ENCODE measurements at places on chromosomes 1 and 21.

DNA sequence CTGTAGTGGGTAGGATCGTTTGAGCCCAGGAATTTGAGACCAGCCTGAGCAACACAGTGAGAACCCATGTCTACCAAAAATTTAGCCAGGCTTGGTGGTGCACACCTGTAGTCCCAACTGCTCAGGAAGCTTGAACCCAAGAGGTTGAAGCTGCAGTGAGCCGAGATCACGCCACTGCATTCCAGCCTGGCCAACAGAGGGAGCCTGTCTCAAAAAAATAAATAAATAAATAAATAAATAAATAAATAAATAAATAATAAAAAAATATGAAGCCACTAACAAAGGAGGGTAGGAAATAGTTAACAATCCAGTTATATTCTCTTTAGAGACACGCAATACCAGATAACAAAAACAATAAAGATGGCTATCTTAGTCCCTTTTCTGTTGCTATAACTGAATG lies 11.9 kb upstream of the CBR3 start:
- DNase-seq, result no peak

DNA sequence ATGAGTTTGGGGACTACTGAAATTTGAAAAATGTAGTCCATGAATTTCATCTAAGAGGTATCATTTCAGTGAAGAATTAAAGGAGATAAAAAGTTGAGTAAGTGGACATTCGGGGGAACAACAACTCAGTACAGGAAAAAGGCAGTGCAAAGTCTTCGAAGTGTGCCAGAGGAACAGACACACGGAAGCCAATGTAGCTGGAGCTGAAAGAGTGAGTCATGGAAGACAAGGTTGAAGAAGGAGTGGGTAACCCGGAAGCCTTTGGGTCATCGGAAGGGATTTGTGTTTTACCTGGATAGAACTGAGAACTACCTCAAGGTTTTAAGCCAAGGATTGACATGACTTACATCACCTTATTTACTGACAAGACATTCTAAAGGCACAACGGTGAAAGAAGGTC lies 733.4 kb downstream of the NCAM2 start:
- no peak for DNase-seq

DNA sequence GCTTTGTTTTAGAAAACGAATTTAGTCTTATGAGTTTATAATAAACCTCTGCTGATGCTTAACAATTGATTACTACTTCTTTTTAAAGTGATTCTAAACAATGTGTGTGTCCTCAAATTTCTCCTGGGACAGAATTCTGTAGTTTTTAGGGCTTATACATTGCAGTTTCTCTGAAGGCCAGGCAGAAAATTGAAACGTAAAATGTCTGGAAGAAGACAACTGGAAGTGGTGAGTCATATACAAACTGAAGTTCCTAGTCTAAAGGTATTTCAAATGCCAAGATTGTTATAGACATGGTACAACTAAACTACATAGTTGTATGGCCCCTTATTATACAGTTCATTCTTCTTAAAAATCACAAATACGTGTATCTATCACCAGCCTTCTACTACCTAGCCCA lies 30.5 kb upstream of the RC3H1 start:
- DNase-seq, result no peak

GRCh38 chr1:147267711-147268110 lies 25.2 kb downstream of the CHD1L start:
- DNase-seq, result no peak

- DNase-seq, result no peak
These were observed 155.8 kb downstream of the DPYD start for GRCh38 chr1:97764991-97765390.

DNA sequence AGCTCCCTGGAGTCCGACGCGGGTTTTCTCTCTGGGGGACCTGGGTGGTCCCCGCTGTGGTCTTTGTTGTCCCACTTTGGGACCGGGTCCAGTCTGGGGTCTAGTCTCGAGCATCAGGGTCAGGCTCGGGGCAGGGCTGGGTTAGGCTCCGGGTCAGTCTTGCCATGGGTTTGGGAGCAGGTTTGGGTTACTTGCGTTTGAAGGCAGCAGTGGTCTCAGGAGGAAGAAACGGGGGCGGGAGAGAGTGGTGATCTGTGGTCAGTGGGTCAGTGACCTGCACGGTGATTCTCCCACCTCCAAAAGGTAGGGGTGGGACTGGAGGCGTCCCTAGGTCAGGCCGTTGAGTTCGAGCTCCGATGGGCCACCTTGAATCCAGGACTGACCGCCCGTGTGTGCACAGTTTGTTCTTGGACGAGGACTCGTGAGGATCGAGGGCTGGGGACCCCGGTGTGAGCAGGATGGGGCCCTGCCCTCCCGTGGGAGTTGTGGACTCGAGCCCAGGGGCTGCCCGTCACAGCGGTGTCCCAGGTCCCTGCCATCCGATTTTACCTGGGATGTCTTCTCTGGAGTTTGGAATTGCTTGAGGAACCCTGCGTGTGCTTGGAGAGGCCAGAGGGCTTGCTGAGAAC lies 2.3 kb downstream of the B3GALT6 start:
- DNase-seq, result no peak

GRCh38 chr1:236773919-236774318 lies 21.2 kb upstream of the MTR start:
- no peak for DNase-seq

DNA sequence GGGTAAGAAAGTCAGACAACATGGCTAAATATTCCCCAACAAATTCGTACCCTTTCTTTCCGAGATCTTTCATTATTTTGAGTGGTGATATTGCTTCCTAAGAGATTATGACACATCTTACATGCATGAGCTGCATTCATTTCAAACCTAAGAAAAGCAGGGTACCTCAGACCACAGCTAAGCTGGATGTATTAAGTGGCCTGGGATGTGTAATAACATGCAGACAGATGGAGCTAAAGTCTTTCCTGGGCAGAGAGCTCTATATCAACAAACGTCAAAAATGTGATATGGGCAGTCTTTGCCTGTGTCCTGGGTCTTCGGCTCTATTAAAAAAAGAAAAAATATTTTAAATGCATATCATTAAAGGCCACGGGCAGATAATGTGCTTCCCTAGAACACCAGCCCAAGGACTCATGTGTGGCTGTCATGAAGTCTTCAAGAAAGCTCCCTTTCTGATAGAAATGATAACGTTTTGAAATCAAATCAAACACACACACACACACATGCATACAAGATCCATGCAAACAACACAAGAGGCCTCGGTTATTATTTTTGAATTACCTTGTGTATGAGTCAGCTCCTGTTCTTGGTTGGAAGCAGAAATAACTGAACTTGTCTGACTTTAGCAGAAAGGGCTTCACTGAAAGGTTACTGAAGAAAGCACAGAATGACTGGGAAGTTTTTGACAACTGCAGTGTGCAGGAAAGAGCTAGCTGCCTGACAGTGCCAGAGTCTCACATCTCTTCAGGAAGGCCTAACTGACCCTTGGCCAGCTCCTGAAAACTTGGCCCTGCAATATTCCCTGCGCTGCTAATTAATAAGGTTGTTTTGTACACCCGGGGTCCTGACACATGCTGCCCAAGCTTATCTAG lies 231.2 kb downstream of the DSCAM start:
- no peak for DNase-seq

DNA sequence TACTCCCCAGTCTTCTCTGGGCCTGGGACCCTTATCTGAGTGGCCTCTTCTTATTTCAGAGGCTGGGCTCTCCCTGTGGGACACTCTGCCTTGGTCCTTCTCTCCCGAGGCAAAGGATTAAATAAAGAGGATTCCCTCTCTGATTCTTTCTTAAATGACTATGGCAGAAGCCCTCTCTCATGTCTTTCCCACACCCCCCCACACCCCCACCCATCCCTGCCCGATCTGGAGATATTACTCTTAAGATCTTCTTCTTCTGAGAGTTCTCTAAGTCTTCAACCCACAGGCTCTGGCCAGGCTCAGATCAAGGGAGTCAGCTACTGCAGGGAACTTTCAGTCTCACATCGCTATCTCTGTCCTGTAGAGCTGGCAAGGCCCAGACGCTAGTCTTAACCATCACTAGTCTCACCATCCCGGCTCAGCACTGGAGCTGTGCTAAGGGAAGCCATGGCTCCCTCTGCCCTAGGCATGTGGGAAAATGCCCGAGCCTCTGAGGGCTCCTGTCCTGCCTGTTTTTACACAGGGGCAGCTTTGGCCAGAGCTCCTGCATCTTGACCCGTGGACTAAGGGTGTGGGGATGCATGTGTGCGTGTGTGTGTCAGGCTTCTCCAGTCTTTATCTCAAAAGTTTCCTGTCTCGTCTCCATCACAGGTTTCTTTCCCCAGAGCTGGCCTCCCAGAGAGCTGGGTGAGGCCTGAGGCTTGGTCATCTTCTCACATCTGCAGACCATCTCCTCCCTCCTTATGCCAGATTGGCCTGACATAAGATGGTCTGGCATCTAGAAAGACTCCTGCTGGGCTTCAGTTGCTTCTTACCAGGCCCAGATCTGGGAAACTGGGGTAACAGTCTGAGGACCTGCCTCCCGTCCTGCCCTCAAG lies 36.7 kb downstream of the LGR6 start:
- no peak for DNase-seq

DNA sequence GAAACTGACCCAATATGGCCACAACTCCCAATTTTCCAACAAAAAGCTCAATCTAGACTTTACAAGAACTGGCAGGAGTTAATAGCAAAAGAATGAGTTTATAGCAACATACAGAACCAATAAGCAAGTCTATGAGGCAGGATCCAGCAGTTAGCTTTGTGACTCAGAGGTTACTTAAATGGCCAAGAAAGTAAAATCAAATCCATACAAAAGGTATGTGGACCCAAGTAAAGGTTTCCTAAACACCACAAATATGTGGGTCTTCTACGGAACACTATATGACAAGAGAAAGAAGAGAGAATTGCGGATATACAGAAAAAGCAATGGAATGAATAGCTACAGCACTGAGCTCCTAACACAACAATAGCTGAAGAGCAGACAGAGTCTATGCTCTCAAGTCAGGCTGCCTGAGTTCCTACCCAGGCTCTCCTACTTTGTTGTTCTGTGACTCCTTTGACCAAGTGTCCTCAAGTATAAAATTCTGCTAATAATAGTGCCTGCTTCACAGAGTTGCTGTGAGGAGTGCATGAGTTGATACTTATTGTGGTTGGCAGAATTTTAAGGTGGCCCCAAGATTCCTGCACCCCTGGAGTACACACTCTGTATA lies 204.3 kb downstream of the SMYD3 start:
- DNase-seq, result no peak

GRCh38 chr1:117810553-117810952 lies 118.9 kb downstream of the GDAP2 start:
- no peak for DNase-seq

DNA sequence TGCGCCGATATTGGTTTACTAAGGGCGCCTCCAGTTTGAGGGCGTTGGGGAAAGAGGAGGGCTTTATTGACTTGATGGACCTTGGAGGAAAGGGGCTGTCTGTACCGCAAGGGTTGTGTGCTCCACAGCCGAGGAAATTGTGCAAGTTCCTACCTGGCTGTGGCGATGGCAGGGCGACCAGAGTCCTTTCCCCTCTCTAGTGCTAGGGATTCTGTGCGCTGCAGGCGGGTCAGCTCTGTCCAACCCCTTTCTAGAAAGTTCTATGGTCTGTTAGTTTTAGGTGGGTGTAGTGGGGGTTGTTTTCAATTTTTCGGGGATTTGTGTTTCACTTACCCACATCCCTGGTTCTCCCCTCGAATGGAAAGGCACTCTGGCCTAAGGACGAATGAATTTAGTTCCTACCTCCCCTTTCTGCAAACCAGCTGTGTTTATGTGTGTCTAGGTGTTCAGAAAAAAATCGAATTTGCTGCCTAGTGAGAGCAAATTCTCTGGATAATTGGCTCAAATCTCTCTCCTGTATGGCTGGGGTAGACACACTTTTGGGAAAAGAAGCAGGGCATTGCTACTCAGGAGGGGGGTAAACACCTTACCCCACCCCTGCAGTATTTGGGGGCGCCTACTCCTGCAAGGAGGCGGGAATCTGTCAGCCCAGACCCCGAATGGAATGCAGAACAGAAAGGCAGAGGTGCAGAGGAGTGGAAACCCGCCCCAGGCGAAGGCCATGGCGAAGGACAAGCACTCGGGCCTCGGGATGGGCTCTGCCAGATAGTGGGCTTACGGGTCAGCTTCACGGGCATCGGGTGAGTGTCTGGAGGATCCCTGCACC lies 2.0 kb downstream of the DMBX1 start:
- no peak for DNase-seq

DNA sequence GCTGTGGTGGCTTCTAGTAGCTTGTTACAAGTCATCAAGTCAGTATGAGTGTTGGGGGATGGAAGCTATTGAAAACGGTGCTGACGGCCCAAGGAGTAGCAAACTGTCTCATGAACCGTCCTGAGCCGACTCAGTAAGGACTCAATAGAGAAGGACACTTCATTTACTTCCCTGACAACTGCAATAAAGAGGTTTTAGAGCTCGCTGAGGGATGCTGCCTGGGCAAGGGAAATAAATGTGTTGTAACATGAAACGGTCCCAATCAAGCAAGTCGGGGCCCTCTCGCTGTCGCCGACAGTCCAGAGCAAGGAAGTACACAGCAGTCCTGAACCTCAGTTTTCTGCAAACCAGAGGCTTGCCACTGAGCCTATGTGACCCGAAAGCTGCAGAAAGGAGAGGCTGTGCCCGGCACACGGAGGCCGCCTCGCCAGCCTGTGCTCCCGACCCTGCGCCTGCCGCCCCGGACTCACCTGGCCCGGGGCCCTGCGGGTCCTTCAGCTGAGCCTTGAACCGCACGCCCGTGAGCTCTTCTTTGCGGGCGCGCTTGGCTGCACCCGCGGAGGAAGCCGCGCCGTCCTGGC lies 423 bp downstream of the URB1 start:
- DNase-seq, result no peak

- no peak for DNase-seq
These were observed 440 bp downstream of the PIGP start for GRCh38 chr21:37072274-37072987.

GRCh38 chr1:186188736-186189135 lies 186.3 kb downstream of the TPR start:
- no peak for DNase-seq

DNA sequence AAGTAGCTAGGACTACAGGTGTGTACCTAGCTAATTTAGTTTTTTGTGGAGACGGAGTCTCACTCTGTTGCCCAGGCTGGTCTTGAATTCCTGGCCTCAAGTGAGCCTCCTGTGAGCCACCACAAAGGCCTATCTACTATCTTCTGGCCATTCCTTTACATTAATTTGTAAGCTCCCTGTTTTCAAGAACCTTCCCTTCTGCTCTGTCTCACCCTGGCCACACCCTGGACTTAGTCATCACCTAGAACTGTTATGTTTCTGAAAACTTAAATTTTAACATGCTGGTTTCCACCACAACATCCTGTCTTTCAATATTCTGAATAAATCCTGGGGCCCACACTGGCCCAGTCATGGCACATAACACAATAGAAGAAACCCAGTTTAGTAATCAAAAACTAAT lies 4.9 kb upstream of the B4GALT3 start:
- DNase-seq, result no peak

GRCh38 chr1:65233782-65234181 lies 75.6 kb upstream of the DNAJC6 start:
- DNase-seq, result no peak

GRCh38 chr1:218164930-218165700 lies 120.0 kb upstream of the RRP15 start:
- DNase-seq, result no peak

GRCh38 chr1:226601456-226601855 lies 52.9 kb downstream of the STUM start:
- DNase-seq, result no peak
